ENCODE measurements at places on chromosomes 12 and 14.

- DNase-seq = no peak
These were observed 31.2 kb downstream of the TAS2R7 start for GRCh38 chr12:10771132-10771733.

DNA sequence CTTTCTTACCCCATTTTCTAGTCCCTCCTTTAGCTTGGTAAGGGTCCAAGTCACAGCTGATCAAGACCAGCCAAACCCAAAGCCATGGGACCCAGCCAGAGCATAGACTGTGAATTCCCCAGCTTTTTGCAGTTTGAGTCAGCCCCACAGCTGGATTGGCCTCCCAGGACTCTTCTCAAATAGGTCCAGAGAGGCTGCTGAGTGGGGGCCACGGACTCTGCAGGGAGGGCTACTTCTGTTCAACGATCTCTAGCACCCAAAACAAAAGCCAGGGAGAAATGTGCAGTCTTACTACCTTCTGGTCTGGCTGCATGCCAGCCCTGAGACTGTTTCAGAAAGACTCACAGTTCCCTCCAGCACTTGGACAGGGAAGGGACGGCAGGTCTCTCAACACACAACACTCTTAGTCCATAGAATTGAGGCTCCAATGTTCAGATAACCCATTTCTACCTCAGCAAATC lies 1.6 kb downstream of the VDR start:
- DNase-seq = peak; percentile 63

DNA sequence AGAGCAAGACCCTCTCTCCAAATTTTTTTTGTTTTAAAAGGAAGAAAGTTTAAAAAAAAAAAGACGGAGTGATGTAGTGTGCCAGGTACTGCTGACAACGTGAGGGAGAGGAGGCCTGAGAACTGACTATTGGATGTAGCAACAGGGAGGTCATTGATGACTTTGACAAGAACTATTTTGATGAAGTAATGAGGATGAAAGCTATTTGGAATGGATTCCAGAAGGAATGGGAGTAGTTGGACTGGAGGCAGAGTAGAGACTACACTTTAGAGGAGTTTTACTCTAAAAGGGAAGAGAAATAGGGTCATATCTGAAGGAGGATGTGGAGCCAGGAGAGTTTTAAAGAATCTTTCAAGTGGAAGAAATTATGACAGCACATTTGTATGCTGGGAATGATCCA lies 27.8 kb upstream of the SLC38A2 start:
- DNase-seq = no peak

- DNase-seq = no peak
These were observed 1213.6 kb downstream of the GALC start for GRCh38 chr14:86779416-86779815.

- DNase-seq = no peak
These were observed 18.2 kb downstream of the ANKRD9 start for GRCh38 chr14:102491366-102491765.

GRCh38 chr12:121980191-121980891 lies 41.3 kb upstream of the BCL7A start:
- DNase-seq = no peak

DNA sequence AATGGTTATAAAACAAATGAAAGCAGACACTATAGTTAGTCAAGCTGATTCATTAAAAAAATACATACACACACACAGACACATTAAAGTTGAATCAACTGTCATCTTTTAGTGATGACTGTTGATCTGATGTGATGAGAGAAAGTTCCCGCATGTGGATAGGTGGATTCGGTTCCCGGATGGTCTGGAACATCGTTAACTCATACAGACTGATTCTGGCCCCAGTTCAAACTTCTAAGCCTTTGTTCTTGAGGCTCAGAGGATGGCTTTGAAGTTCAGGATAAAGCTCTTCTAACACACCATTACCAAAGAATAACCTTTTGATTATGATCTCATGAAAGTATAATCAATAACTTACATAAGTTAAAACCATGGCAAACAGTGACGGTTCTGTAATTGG lies 27.5 kb downstream of the WIF1 start:
- DNase-seq = no peak

DNA sequence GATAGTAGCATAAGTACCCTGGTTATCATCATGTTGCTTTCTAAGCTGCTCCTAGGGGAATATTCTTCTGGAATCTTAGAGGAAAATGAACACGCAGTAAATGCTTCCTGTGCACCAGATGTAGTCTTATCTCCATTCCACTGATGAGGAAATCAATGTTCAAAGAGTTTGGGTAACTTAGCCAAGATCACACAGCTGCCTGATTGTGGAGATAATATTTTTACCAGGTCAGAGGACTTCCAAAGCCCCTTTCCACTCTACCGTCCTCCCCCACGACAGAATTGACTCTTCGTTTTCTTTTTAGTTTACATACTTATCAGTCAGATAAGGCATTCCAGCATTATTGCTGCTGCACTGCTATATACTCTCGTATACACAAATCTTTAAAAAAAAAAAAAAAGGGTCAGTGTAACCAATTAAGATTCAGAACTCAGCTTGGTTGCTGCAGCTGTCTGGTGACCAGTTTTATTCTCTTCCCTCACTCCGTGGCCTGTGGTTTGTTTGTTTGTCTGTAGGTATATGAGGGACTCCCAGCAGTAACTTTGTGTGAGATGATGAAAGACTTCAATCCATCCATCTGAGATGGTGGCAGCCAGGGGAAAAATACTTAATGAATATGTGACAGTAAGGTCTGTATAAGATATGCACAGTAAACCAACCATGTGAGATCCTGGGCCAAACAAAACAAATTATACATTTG lies 110.5 kb downstream of the TGFB3 start:
- DNase-seq = no peak

- DNase-seq = no peak
These were observed 18.6 kb downstream of the JDP2 start for GRCh38 chr14:75446447-75446846.

- no peak for DNase-seq
These were observed at the start of gene GMPR2 for GRCh38 chr14:24232645-24233537. TSS of gene GMPR2 (plus strand) at chr14:24232929. CDS start at chr14:24233254, 325 bp downstream.

DNA sequence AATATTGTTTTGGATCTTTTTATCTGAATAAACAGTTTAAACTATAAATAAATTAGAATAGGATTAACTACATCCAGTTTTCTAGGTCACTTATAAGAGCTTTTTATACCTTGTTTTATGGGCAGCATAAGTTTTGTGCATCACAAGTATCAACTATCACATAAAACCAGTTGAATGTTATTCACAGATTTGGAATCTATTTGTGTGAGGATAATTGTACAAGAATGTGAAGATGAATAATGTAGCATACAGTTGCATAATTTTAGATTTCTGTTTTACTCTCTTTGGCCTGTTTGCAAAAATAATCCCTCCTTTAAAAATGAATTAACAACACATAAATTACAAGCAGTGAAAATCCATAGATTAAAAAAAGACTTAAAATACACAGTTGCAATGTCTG lies 88.8 kb downstream of the SCFD1 start:
- DNase-seq = peak; percentile 35

DNA sequence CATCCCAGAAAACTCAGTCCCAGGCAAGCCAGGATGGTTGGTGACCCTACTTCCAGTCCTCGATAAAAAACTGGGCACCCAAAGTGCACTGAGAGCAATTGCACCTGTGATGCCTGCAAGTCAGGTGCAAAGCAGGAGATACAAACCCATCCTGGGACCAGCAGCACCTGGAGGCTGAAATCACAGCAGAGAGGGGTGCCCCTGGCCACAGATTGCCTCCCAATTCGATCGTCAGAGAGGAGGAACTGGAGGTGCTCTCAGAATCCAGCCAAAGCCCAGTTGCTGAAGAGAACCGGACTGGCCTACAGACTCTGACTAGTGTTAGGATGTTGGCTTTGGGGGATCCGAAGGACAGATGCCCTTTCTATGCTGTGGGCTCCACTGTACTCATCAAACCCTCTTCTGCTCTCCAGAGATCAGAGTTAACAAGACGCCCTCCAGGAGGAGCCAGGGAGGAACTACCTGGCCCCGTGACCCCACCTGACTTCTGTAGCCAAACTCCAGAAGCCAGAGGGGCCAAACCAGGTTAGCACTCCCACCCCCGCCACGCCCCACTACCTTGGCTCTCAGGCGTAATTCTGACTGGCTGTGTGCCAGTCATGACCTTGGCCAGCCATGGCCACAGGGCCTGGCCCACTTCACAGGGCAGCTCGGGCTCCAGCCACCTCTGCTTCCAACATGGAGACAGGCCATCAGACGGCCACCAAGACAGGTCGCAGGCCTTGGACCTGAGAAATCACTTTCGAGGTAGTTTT lies 284.5 kb upstream of the RTL1 start:
- DNase-seq = no peak

- no peak for DNase-seq
These were observed 118.1 kb downstream of the TRAFD1 start for GRCh38 chr12:112243255-112244110.

- DNase-seq = no peak
These were observed 262.7 kb upstream of the ALG10B start for GRCh38 chr12:38053655-38054464.

- peak; percentile 40 for DNase-seq
These were observed 11.1 kb downstream of the AQP6 start for GRCh38 chr12:49983892-49984291.

DNA sequence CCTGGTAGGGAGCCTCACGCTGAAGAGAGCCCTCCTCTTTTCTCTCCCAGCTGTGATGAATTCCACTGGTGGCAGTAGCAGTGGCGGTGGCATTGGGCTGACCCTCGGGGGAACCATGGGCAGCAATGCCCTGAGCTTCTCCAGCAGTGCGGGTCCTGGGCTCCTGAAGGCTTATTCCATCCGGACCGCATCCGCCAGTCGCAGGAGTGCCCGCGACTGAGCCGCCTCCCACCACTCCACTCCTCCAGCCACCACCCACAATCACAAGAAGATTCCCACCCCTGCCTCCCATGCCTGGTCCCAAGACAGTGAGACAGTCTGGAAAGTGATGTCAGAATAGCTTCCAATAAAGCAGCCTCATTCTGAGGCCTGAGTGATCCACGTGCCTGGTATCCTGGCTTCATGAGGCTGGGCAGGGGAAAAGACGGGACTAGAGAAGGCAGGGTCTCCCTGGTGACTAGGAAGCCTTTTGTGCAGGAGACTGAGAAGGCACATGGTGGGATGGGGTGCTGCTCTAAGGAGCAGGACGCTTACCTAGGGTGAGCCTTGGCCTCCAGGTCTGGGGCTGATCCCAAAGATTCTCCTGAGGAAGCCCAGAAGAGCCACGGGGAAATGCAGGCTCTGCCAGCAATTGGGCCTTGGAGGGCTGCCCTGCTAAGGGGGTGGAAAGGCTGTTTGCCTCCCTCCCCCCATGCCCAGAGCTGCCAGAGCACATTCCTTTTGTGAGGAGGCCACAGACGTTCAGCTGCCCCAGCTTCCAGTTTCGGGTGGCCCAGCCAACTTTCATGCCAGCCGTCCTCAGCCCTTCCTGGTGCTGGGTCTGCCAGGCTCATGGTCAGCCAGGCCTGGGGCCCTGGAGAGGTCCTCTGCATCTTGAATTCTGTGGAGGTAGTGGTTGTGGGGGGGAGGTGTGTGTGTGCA lies 15.8 kb downstream of the KRT7 start:
- no peak for DNase-seq

- DNase-seq = no peak
These were observed 211.4 kb downstream of the NTF3 start for GRCh38 chr12:5643266-5643665.

- DNase-seq = no peak
These were observed 188.3 kb upstream of the BCL2L14 start for GRCh38 chr12:11882301-11883019.

DNA sequence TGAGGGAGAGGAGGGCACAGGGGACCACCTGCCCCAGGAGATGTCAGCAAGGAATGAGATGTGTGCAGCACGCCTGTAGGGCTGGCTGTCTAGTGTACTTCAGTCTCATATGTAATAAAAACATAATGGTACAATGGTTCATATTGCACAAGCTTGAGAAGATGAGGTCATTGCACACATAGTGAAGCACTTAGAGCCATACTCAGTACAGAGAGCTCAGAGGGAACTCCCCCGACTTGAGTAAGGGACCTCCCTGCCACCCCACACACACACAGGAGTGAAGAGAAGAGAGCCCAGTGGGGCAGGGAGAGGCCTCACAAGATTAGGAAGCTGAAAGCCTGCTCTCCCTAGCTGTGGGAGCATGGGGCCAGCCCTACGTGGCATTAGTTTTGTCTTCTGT lies 61.5 kb downstream of the SLC6A12 start:
- DNase-seq = no peak

DNA sequence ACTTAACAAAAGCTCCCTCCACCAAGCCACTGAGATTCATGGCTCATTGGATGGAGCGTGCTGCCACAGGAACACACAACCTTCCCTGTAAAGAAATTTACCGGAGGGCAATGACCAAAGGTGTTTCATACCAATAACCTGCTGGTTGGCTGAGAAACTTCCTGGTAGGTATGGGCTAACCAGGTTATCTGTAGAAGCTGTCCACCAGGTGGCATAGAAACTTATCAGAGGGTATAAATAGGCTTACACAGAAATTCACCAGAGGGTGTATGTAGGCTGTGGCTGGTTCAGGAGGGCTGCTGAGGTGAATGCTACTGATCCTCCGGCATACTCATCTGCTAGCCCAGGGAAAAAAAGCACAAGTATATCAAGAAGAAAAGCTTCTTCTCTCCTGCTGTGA lies 27.1 kb upstream of the MTERF2 start:
- DNase-seq = no peak

DNA sequence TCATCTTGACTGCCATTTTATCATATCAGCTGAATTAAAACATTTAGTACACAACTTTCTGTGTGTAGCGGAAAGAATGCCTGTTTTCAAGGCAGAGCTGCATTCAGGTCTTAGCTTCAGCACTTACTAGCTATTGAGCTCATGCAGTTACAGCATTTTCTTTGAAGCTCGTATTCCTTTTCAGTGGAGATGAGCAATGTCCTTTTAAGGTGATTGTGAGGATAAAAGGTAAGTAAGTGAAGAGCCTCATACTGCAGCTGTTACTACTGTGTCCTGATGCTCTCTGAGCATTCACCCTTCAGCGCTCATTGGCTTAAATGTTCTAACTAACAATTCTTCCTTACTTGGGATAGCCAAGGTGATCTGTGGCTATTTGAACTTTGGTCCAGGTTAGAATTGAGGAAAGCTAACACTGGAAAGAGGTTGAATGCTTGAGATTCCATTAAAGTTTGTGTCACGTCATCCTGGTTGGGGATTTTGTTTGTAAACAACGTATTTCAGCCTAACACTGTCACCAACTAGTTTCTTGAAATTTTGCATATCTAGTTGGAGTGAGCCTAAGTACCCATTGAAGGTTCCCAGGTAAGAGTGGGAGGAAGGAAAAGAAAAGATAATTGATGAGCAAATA lies 71.4 kb downstream of the PAPOLA start:
- no peak for DNase-seq

- no peak for DNase-seq
These were observed 81.2 kb downstream of the PCNX1 start for GRCh38 chr14:70988452-70988851.
